ENCODE measurements at places on chromosomes 2 and 18.

- no peak for DNase-seq
Measured at GRCh38 chr2:52918551-52918950, 849.1 kb upstream of the CHAC2 start.

GRCh38 chr2:70895998-70896764 is 39.5 kb upstream of the ATP6V1B1 start:
- no peak for DNase-seq

- no peak for DNase-seq
Measured at GRCh38 chr2:230457073-230457768, 41.2 kb downstream of the SP100 start.

GRCh38 chr2:109409321-109410038 is 204.3 kb downstream of the SEPTIN10 start:
- DNase-seq = no peak

- DNase-seq = no peak
Measured at GRCh38 chr2:174593574-174594203, 3.9 kb downstream of the WIPF1 start.

DNA sequence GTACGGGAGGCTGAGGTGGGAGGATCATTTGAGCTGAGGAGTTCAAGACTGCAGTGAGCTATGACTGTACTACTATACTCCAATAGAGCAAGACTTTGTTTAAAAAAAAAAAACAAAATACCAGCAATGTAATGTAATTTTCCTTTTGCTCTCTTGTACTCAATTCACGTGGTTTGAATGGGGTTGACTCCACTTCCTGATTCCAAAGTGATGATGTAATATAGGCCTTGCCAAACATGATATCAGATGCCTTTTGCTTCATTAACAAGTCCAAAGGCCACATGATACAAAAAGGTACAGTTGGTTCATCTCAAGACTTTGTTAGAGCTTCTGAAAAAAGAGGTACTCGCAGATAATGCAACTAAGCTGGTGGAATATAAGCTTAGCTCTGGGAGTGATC is 321.8 kb downstream of the ZEB2 start:
- peak; percentile 4 for DNase-seq

- DNase-seq = no peak
Measured at GRCh38 chr2:162074928-162075688, 1.1 kb upstream of the DPP4 start.

GRCh38 chr2:209441541-209441940 is 17.7 kb downstream of the MAP2 start:
- DNase-seq = no peak

DNA sequence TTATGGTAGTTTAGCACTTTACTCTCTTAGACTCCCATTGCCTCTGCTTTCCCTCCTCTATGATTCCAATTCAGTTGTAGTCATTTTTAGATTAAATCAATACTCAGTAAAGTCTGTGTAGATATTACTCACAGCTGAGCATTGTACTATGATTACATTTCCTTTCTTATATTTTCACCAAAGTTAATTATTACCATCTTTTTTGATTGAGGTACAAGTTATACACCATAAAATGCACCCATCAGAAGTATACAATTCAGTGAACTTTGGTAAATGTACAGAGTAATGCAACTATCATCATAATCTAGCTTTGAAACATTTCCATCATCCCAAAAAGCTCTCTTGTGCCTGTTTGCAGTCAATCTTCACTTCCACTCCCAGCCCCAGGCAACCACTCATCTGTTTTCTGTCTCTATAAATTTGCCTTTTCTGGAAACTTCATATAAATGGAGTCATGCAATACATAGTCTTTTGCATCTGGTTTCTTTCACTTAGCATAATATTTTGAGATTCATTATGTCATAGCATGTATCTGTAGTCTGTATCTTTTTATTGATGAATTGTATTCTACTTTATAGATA is 30.2 kb upstream of the ETAA1 start:
- no peak for DNase-seq

DNA sequence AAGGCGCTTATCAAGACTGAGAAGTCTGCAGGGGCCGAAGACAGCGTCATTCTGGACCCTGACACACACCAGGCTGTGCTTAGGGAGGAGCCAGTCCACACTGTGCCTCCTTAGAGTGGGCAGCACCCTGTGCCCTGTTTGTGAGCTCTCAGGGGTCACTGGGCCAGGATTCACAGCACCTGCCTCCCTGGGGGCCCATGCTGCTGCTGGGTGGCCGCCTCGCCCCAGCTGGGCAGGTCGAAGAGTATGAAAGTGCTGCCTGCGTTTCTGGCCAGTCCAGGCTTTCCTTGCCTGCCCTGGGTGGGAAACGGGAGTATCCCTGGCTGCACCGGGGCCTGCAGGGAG is 15.4 kb upstream of the GPR55 start:
- DNase-seq = no peak

DNA sequence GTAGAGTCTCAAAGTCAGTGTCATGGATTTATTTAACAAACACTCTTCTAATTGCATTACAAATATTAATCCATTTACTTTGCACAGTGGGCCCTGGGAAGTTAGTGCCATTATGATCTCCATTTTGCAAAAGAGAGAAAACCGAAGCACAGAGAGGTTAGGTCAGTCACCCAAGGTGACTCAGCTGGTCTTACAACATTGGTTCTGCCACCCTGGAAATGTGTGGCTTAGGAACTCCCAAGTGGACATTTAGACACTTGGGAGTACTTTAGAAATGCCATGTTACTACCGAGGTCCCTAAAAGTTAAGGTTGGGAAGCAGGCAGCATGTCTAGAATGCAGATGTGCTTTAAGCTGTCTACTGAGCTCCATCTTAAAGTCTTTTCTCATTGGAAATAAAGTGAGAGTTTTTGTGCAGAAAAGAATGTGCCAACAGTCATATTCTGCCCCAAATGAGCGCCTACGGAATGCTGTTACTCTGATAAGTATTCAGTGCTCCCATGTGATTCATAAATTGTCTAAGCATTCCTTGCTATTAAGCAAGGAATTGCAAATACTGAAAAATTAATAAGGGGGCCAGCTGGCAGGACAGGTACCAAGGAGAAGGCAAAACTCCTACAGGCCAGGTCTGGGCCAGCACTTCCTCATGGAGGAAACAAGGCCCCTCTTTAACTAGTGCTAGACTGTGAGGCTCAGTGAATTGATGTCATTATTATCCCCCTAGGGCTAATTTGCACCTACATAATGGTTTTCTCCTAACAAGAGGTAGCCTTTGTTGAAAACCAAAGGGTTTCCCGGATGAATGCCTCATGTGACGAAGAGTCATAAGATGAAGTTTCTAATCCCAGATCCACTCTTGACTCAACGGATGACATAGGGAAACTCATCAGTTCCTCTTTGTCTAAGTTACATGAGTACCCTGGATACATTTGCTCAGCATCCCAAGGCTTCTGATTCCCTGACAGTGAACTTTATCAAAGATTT is 16.3 kb downstream of the NRP2 start:
- no peak for DNase-seq

DNA sequence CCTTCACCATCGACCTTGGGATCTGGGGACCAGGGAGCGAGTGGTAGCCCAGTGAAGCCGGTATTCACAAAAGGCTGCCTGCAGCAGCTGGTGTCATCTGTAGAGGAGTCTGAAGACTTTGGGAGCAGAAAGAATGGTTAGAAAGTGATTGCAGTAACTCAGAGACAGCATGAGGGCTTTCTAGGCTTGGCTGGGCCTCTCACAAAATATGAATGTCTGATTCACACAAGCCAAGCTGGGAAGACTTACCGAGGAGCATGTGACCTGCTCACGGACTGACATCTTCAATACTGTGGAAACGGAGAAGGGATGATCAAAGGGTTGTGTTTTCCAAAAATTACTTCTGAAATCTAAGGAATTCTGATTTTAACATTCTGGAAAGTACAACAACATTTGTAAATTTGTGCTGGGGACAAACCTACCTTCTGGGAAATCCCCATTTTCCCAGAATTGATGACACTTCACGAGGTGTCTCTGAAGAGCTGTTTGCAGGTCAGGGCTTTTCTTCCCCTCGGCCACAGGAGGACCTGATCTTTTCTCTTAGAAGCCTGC is 111.7 kb downstream of the ACOXL start:
- DNase-seq = no peak

DNA sequence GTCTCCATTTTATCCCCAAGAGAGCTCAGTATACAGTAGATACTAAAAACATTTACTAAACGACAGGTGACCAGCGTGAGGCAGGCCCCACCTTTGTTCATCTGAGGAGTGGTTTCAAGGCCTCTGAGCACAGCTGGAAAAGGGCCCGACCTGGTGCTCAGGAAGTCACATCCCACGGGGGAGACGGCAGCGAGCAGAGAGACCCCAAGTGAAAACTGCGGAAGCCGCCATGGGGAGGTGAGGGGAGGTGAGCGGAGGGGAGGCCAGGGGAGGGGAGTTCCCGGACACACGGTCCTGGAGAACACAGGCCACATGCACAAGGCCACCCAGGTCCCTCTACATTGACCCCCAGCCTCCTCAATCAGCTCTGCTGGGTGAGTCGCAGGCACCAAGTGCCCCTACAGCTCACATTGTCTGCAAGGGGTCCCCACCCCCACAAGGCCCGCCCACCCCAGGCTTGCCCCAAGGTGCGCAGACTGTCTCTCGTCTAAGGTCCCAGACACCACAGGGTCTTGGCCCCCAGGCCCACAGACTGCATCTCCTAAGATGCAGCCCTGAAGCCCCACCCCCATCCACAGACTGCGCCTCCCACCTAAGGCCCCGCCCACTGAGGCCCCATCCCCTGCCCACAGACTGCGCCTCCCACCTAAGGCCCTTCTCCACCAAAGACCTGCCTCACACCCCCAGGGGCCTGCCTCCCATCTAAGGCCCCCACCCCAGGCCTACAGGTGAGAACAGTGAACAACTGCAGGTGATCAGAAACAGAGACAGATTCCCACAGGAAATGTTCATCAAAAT is 19.1 kb downstream of the PARD6G start:
- no peak for DNase-seq

DNA sequence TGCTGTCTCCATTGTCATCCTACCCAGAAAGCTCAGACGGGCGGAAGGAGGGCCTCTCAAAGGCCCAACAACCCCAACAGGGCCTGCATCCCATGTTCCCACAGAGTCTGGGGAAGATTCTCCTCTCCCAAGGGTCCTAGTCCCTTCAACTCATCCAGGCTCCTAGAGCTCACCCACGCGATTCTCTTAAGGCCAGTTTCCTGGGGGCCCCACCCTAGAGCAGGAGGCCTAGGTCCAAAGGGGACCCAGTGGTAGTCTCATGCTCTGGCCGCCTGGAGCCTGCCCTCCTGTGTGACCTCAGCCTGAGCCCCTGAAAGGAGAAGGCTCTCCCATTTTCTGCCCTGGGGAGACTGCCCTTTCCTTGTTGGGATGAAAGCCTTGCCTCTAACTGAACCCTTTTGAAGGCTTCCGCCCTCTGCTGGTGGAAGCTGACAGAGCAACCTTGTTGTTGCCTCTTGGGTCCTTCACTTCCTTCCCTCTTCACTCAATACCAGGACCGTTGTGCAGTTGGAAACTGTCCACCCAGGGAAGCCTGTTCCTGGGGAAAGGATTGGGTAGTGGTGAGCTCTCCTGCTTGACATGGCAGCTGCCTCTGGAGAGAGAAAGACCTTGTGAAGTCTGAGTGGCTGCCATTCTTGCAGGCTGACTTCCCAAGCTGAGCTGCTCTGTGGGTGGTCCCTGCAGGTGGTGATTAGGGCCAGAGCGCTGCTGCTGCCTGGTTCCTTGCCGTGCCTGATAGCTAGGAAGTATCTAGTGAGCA is 86.0 kb upstream of the ALPP start:
- peak; percentile 54 for DNase-seq

- DNase-seq = no peak
Measured at GRCh38 chr2:186575856-186576255, 14.0 kb upstream of the ITGAV start.

GRCh38 chr2:160174322-160174721 is 25.8 kb downstream of the ITGB6 start:
- DNase-seq = no peak

GRCh38 chr2:12716032-12716281 is 779 bp upstream of the TRIB2 start:
- peak; percentile 65 for DNase-seq

- no peak for DNase-seq
Measured at GRCh38 chr2:72157871-72158771, 10.5 kb upstream of the CYP26B1 start.

GRCh38 chr2:116582850-116583249 is 1231.6 kb upstream of the DDX18 start:
- DNase-seq = no peak

DNA sequence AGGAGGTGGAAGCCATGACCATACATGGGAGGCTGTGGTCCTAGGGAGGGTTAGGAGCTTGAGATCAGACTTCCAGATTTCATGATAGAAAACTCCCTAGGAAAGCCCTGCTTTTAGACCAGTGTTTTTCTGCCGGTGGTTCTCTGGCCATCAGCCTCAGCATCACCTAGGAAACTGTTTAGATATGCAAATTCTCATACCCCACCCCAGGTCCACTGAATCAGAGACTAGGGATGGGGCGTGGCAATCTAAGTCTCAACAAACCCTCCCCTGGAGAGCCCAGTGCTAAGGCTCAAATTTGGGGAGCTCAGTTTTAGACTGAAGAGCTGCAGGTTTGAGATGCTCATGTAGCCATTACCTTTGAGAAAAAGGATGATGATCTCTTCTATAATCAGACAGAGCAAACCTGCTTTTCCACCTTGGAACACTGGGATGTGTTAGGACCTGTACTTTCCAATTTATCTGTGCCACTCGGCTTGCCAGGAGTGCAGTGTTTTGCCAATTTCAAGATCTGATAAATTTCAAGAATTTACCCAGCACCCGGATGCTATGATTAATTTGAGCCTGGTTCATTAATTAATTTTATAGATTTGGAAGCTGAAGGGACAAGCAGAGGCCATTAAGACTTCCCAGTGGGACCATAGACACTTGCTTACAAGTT is 31.5 kb upstream of the LYPD6B start:
- DNase-seq = no peak

DNA sequence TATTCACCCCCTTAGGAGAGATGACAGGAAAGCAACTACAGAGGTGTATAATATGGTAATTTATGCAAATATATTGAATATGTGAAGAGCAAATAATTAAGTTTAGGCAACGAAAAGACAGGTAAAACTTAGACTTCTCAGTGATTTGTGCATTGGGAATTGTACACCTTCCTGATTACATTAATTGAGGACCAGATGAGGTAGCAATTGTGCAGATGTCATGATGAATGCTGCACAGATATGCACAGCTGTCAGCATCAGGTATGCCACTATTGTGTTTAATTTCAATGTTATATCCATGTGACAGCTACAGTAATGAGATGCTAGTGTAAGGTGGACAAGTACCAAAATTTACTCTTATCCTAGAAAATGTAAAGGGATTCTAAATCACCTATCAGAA is 267.2 kb upstream of the FSIP2 start:
- no peak for DNase-seq

DNA sequence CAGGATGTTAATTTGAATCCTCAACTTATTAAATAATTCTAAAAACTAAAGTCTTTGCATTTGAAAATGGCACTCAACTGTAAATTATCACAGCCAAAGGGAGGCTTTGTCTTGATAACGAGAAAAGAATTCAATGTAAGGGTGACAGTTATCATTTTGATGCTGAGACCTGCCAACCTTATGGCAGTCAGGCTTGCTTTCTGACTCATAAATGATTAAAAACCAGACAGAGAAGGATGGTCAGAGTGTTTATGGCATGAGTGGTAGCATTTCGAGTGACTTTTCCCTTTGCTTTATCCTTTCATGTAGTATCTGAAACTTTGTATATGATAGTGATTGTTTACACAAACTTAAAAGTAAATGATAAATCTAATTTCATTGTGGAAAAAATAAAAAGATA is 53.9 kb upstream of the EPC2 start:
- DNase-seq = no peak

All from HCT116 (cell line).